ENCODE measurements at places on chromosomes 12 and 14.

- DNase-seq, result no peak
These were observed 171.4 kb downstream of the CRADD start for GRCh38 chr12:93848523-93849101.

GRCh38 chr14:29654901-29655550 is 272.6 kb downstream of the PRKD1 start:
- no peak for DNase-seq

DNA sequence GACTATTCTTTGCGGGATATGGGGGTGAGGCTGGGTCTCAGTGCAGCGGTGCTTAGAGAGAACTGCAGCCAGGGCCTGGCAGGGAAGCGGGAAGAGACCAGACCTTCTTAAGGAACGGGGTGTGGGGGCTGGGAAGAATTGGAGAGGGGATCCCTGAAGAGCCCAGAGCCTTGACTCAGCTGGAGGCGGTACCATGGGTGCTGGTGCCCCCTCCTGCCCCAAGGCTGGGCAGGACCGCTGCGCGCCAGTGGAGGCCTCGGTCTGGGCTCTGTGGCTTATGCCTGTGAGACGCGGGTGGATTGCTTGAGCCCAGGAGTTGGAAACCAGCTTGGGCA is 1.3 kb upstream of the RNU7-1 start:
- DNase-seq, result no peak

DNA sequence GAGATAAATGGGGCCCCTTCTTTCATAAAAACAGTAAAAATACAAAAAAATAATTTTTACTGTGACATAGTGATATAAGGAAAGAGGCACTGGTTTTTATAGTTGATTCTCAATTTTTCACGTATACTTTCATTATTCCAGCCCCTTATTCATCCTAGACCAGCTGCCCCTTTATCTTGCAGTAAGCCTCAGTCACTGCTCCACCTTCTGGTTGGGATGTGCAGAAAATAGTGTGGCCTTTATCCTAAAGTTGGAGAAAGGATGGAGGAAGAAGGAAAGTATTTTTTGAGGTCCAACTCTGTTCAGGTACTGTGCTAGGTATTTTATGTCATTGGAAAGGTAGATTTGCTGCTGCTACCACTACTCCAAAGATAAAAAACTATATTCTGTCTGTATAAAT is 172.7 kb downstream of the ANO6 start:
- DNase-seq, result no peak

DNA sequence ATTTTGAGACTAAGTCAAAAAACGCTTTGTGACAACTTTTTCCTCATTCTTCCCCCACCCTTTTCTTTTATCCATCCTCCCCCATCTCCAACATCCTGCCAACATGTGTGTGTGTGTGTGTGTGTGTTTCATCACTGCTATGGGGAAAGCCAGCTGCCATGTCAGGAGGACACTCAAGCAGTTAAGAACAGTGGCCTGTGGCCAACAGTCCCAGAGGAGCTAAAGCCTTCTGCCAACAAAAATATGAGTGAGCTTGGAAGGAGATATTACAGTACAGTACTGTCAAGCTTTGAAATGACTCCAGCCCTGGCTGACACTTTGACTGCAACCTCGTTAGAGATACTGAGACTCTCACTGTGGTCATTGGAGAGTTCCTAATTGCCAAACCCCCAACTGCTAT is 5.0 kb upstream of the CSRP2 start:
- no peak for DNase-seq

DNA sequence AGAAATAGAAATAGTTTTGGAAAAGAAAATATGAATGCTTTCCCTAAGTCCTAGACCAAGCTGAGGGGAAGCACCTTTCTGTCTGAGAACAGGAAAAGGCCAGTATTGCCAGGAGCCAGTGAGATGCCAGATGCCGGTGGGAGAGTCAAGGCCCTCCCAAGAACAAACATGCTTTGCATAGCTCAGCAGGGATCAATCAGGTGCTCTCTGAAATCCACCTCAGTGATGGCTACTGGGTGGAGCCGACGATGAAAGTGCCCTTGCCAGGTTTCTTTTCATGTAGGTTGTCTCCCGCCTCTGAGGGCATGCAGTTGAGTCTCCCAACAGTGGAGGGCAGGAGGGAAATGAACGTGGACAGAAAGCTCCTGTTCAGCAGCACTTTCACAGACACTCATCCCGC is 28.3 kb downstream of the DEGS2 start:
- DNase-seq, result no peak

- no peak for DNase-seq
These were observed 101.2 kb downstream of the BTG1 start for GRCh38 chr12:92044435-92044834.

GRCh38 chr14:68627868-68628604 is 164.8 kb downstream of the ZFP36L1 start:
- DNase-seq, result peak; percentile 27

Measured in stimulated activated CD4-positive, alpha-beta T cell treated with anti-CD3 and anti-CD28 coated beads, Interleukin-1b, Interleukin-23, amount 100 ng/mL, for 1 hour (primary cell).